ENCODE measurements at places on chromosomes 16 and 17. TPM values are rescaled to one million over a fixed set of nuclear protein-coding genes. Genes with fewer than 3 reads are reported as not detected.

The CNTNAP4 gene
- total RNA-seq: not detected

The MAF gene
- total RNA-seq: 120 TPM

GRCh38 chr16:14240219-14240843, 169.2 kb downstream of the MRTFB start:
- H3K27me3 ChIP-seq: no peaks in the 10 kb centered on the region
- H3K36me3 ChIP-seq: peaks cover 16% of the 10 kb centered on the region
- H3K4me1 ChIP-seq: no peaks in the 10 kb centered on the region
- H3K27ac ChIP-seq: no peak overlapping the region
- no peak for DNase-seq

The PRSS21 gene
- total RNA-seq: not detected

The CRYBA1 gene
- total RNA-seq: not detected

DNA sequence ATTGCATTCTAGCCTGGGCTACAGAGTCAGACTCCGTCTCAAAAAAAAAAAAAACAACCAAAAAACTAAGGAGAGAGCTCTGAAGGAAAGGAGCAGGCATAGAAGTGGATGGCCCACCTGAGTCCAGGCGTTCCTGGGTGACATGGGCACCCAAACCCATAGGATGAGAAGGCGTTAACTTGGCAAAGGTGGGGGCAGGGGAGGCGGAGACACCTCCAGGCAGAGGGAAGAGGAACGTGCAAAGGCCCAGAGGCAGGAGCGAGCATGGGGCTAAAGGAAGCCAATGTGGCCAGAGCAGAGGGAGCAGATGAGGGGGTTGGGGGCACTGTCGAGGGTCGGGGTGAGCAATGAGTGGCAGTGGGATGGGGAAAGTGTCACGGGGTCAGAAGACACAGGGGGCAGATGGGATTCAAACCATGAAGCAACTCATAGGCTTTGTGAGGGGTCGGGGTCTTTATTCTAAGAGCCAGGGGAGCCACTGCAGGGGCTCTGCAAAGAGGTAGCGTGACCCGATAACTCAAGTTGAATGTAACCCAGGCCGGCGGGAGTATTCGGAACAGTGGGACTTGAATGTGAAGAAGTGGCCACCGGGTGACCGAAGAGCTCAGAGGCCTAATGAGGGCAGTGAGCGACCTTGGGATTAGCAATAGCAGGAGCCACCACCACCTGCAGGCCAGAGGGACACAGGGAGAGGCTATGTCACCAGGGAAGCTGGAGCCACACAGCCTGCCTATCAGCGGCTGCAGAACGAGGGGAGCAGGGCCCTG, 11.8 kb downstream of the TTYH2 start:
- H3K36me3 ChIP-seq: peaks cover 43% of the 10 kb centered on the region
- no peaks in the 10 kb centered on the region for H3K27me3 ChIP-seq
- no peaks in the 10 kb centered on the region for H3K4me1 ChIP-seq
- H3K27ac ChIP-seq: no peak overlapping the region
- H3K4me3 ChIP-seq: no peak overlapping the region

The TBC1D3C gene
- total RNA-seq: 2.0 TPM

DNA sequence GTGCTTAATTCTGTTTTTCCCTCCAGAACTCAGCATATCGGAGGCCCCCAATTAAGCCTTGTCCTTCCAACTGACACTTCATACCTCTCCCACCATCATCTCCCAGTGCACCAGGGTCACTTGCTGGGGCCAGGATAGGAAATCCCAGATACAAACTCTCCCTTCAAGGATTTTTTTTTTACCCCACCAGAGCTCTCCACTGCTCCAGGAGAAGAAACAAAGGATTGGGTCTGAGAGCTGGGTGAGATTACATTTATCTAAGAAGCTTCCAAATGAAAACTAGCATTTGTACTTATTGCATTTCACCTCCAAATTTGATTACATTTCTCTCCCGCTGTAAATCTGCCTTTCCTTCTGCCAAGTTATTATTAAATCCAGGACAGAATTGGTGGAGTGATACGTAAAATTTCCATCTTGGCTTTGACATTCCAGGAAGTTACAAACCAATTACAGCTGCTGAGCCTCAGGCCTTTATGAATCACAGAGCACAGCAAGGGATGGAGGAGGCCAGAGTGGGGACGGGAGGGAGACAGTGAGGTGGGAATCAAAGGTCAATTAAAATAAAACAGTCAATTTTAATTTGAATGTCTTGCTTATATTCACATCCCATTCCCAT, 123.5 kb downstream of the USP31 start:
- no peak overlapping the region for H3K27ac ChIP-seq
- H3K4me1 ChIP-seq: no peaks in the 10 kb centered on the region
- H3K4me3 ChIP-seq: no peak overlapping the region
- DNase-seq: no peak
- no peaks in the 10 kb centered on the region for H3K36me3 ChIP-seq

- DNase-seq: no peak
- no peaks in the 10 kb centered on the region for H3K36me3 ChIP-seq
- peaks cover 3% of the 10 kb centered on the region for H3K27me3 ChIP-seq
- H3K4me3 ChIP-seq: no peak overlapping the region
- no peaks in the 10 kb centered on the region for H3K4me1 ChIP-seq
Measured at GRCh38 chr17:27106347-27106981, 187.4 kb upstream of the WSB1 start.

The ZSCAN10 gene
- 0.81 TPM for total RNA-seq

DNA sequence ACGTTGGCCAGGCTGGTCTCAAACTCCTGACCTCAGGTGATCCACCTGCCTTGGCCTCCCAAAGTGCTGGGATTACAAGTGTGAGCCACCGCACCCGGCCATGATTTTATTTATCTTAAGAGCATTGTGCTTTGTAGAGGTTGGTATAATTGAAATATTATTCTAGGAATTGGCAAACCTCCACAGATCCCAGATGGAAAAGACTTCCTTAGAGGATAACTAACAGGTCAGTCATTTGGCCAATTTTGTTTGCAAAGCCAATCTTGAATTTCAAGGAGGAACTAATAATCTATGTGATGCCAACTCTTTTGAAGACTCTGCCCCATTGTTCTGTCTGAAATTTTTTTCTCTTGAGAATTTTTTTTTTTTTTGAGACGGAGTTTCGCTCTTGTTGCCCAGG, 46.7 kb upstream of the SLC5A10 start:
- no peak for DNase-seq
- H3K36me3 ChIP-seq: peaks cover 19% of the 10 kb centered on the region
- peaks cover 29% of the 10 kb centered on the region for H3K4me1 ChIP-seq
- no peak overlapping the region for H3K4me3 ChIP-seq
- H3K27me3 ChIP-seq: no peaks in the 10 kb centered on the region
